ENCODE measurements at places on chromosomes 3 and 15.

GRCh38 chr3:109316162-109316730 is at the start of gene DPPA2:
Gene DPPA2 (minus strand): TSS chr3:109316517. CDS start chr3:109314542, 1,975 bp downstream.
- no peak for DNase-seq

DNA sequence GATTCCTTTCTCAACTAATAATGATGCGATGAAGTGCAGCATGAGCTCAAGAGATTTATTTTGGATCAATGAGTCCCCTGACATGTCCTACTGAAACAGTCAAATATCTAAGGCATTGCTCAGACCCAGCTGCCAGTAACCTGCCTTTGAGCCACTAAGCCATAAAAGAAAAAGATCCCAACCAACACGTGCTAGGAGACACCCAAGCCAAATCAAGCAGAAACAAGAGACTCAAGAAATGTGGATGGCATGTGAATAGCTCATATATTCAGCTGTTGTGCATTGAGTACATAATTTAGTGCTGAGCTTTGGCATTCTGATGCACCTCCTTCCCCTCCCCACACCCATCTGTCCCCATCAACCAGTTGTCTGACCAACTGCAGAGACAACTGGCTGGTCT is 29.2 kb downstream of the GJD2 start:
- no peak for DNase-seq

DNA sequence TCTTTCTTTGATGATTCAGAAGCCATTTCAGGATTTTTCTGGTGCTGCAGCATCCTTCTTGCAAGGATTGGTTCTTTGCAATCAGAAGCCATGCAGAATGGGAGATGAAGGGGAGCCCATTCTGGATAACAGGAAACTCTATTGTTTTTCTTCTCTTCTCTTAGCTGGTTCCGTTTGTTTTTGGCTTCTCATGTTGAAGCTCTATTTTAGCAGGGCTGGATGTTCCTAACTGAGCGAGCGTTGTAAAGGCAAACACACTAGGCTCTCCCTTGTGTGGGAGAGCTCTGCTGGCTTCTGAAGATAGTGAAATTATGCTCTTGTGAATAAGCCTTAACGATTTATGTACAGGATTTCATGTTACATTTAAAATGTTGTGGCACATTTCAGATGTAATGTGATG is 8.3 kb downstream of the CACNA1D start:
- DNase-seq = no peak

- DNase-seq = no peak
These were observed 21.0 kb downstream of the PLXNB1 start for GRCh38 chr3:48408823-48409281.

- no peak for DNase-seq
These were observed 171.8 kb upstream of the LPP start for GRCh38 chr3:187982142-187982541.

DNA sequence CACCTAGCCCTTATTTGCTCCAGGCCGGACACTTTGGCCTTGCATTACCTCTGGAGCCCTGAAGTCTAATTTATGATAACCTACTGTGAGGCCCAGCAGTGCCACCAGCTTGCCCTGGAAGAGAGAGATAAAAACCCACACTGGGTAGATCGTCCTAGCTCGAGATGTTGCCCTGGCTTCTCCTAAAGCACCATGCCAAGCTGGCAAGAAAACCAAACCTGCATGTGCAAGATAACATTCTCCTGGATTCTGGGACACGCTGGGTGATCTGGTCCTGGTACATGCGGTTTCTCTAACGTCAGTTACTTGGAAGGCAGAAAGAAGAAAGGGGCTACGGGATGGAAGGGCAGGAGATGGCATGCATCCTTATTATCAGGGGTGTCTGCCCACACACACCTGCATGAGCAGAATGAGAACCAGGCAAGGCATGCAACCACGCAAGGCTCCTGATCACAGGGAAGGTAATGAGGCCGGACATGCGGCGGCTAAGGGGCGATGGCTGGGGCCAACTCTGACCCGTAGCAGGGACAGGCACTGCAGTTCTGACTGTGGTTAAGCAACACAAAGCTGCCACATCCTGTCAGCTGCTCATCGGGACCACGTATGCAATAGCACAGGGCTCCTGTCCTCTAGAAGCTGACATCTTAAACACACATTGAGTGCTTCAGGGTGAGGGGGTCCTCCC is 73.0 kb downstream of the OXNAD1 start:
- no peak for DNase-seq

DNA sequence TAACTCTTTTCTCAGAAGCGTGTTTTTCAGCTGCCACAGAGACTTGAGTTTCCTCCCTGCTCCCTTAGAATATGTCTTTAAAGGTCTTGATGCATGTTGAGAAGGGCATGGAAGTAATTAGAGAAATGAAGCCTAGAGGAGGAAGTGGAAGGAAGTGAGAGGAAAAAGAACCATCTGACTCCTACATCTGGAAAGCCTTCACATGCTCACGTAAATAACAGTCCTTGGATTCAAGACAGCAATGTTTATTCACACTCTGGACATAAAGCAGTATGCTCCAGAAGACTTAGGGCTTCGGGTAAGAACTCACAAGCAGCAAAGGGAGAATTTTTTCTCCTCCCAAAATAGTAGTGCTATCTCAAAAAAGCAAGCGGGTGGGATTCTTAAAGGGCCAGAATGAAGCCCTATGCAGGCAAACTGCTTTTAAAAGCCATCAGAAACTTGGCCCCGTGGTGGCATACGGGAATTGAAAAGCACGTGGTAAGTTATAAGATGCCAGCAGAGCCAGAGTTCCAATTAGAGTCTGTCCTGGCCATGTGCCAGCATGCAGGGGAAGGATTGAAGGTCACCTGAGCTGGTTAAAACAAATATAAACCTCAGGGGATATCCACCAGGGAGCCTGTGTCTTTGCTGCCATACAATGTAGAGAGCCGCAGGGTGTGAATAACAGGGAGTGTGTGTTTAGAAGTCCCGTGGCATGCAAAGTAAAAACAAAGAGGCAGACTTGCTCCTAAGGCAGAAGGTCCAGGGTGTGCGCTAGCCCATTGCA is 380.8 kb upstream of the NDN start:
- no peak for DNase-seq

DNA sequence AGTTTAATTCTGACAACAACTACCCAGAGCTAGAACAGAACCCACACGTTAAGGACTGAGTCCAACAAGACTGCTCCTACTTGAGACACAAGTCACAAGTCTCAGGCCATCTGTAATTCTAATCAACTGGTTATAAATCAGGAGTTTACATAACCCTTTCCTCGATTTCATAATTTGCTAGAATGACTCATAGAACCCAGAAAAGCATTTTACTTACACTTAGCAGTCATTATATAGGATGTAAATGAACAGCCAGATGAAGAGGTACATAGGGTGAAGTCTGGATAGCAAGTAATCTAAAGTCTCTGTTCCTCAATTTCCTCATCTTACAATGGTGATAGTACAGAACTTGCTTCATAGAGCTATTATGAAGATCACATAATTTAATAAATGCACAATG is 1018.2 kb downstream of the DIPK2A start:
- DNase-seq = no peak

DNA sequence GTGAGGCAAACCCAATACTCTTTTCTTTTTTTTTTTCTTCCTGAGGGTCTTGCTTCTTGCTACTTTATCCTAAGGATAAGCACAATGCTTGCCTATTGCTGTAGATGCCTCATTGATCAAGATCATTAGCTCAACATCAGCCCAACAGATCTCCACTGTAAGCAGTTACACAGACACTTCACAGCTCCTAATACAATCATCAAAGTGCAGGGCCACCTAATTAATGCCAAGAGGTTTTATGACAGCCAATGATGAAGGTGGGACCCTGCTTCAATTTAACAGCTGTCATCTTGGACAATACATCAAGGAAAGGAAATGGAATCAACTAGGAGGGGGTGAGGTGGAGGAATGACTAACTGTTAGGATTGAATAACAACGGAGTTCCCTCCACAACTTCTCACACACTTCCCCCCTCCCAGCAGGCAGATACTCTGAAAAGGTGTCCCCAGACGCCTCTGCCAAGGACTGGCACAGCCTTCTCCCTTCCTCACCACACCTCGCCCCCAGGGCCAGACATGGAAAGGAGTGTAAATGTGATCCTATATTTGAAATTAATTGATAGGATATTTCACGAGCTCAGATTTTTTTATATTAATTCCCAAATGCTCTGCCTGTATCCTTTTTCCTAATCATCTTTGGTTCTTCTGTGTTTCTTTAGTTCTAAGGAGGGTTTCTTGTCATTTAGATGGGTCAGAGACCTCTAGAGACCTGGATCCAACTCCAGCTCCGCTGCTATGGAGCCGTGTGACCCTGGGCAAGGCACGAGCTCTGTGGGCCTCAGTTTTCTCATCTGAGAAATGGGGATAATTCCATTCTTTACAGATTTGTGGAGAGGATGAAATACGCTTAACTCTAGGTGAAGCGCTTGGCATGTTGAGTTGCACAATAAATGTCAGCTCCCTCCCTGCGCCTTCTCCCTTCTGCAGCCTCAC is 1.2 kb downstream of the DCLK3 start:
- no peak for DNase-seq

DNA sequence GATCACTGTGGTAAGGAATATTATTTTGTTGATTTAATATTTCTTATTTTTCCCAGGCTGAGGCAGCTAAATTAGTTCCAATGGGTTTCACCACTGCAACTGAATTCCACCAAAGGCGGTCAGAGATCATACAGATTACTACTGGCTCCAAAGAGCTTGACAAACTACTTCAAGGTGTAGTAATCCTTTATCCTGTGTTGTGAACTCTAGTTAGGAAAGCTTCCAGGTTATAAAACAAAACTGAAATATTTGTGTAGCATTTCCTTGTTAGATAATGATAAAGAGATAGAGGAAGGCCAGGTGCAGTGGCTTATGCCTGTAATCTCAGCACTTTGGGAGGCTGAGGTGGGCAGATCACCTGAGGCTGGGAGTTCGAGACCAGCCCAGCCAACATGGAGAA is 11.1 kb downstream of the RAD51 start:
- no peak for DNase-seq

- no peak for DNase-seq
These were observed 40.6 kb upstream of the OTOL1 start for GRCh38 chr3:161455962-161456361.

- no peak for DNase-seq
These were observed 134.5 kb upstream of the SGO1 start for GRCh38 chr3:20320489-20320888.

DNA sequence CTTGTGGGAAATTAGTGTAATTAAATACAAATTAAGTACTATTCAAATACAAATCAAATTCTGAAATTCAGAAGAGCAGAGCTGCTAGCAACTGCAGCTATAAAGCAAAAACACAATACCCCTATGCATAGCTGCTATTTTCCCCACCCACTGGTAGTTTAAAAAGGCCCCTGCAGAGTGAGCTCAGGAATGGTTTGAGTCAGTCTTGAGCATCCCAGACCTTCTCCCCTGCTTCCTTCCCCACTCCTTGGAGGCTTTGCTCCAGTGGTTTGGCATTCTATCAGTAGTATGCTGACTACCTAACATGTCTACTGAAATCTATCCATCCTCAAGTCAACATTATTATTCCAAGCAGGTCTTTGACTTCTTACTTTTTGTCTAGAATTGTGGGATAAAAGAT is 53.0 kb downstream of the EFHB start:
- DNase-seq = no peak

DNA sequence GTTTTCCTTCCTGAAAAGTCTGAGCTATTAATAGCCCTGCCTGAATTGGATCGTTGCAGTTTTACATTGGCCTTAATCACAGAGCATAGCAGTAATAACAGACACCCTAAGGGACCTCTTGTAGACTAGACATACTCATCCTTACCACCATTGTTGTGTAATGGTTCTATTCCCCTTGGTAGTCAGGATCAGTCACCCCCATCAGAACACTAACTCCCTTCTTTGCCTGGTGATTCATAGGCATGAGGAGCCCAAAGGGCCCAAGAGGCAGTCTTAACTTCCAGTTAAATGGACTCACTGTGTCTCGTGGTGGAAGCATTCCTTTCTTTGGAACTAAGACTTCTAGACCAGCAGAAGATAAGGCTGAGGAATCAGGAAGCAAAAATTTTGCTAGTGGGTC is 20.2 kb downstream of the CGGBP1 start:
- DNase-seq = no peak

- DNase-seq = no peak
These were observed 16.8 kb upstream of the CLDN16 start for GRCh38 chr3:190371152-190371551.

- DNase-seq = no peak
These were observed 101.9 kb upstream of the KCNMB2 start for GRCh38 chr3:178434206-178434805.

GRCh38 chr15:89444241-89445225 is 51.9 kb downstream of the RHCG start:
- DNase-seq = no peak

DNA sequence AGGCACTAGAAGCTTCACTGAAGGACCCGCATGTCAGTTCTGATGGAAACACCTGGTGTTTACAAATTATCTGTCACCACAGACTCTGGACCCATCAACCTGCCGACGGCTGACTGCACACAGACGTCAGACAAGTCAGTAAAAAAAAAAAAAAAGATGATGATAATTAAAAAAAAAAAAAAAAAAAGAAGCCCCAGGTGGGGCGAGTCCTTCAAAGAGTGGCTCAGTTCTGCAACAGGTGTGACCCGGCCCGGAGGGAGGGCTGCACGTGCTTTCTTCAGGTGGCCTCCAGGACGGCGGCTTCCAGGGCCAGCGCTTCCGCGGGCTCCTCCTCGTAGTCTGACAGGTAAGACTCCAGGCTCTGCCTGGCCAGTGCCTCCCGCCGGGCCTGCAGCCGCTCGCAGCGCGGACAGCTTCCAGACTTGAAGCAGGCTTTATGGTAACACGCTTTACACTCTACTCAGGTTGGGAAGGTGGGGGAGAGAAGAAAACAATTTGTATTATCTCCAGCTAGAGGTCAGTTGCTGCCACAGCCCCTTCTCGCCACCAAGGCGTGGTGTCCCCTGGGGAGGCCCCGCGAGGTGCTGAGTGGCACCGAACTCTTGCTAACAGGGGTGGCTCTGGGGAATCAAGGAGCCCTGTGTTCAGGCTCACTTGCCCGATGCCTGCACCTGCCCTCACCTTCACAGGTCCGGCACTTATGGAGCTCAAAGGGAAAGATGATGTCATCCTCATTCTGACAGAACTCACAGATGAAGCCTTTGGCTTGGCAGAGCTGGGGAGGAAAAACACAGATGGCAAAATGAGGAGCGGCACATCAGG is 61.8 kb downstream of the RUBCN start:
- DNase-seq = no peak

DNA sequence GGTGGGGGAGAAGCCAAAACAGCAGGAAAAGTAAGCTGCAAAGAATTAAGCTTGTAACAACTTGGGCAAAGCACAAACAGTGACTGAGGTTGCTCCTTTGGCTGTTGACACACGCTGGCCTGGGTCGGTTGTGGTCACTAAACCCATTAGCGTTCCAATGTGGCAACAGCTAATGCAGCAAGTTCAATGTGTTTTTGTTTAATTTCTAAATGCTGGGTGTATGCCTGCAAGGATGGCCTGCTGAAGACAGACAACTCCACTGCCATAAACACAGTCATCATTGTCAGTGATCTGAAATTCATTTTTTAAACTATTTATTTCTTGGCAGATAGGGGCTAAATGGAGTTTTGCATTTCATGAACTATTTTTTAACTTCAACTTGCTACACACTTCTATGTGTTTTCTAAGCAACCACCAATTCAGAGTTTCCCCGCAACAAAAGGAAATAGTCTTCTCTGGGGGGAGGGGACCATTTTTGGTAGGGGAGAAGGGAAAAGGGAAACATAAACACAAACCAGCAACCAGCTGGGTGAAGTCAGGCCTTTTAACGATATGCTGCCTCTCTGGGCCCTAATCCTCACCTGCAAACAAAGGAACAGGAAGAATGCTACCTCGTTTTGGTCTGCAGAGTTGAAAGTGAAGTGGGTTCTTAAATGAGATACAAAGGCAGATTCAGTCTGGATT is 34.8 kb upstream of the WNT5A start:
- no peak for DNase-seq

All from prostate gland (tissue), 2 donors.